H54 (cell line): ENCODE measurements at places on chromosomes 13 and 19.

- no peak for DNase-seq
Measured at GRCh38 chr19:3708207-3708931, at the start of gene TJP3. TSS of gene TJP3 (plus strand) at chr19:3708384. CDS start at chr19:3728433, 20,049 bp downstream.

DNA sequence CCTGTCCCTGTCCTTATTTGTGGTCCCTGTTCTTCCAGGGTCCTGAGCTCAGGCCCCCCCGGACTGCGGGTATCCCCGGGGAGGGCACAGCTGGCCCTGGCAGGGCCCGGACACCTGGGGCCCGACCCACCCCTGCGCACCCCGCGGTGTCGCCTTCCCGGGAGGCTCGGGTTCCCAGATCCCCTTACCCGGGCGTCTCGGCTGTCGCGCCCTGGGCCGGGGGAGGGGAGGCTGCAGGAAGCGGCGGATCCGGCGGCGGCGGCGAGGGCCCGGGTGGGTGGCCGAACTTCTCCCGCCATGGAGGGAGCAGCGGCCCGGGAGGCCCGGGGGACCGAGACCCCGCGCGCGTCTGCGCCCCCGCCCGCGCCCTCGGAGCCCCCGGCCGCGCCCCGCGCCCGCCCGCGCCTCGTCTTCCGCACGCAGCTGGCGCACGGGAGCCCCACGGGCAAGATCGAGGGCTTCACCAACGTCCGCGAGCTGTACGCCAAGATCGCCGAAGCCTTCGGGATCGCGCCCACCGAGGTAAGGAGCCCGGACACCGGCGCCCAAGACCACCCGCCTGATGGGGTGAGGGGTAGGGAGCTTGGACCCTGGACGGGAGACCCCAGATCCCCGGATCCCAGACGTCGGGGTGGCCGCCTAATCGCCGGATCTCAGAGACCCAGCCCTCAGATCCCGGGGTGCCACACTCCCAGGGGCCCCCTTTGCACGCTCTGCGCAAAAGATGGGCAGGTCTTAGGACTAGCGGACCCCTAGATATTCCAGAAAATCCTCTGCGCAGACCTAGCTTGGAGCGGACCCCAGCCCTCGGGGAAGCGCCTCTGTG lies at the start of gene GIPC3:
Gene GIPC3, plus strand, starts transcription at position 178 of the 826 bp plus-strand sequence. Its CDS starts 120 bp downstream, at position 298.
- DNase-seq = no peak

DNA sequence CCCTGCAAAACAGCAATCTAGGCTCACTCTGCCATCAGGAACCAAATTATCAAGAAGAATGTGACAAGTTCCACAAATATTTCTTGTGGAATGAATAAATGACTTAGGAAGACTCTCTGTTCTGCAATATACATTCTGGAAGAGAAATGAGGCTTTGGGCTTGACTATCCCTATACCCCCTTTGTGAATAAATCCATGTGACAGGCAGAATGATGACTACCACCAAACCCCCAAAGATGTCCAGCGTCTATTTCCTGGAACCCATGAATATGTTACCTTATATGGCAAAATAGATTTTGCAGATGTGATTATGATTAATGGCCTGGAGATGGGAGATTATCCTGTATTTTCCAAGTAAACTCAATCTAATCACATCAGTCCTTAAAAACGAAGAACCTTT lies 139.3 kb downstream of the ENOX1 start:
- no peak for DNase-seq

DNA sequence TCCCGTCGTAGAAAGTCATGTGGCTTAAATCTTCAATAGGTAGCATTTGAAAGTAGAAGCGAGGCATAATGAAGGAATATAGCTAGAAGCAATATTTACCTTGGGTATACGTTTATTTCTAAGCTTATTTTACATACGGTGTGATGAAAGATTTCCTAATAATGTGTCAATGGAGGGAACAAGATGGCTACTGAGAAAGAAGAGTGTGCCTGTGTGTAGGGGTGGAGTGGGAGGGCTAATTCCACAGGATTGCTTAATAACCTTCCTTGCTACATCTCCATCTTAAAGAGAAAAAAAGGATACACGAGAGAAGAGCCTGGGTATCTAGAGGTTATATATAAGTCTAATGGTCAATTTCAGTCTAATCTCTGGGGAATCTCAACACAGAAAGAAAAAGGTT lies 2.0 kb downstream of the SPART start:
- DNase-seq = no peak

DNA sequence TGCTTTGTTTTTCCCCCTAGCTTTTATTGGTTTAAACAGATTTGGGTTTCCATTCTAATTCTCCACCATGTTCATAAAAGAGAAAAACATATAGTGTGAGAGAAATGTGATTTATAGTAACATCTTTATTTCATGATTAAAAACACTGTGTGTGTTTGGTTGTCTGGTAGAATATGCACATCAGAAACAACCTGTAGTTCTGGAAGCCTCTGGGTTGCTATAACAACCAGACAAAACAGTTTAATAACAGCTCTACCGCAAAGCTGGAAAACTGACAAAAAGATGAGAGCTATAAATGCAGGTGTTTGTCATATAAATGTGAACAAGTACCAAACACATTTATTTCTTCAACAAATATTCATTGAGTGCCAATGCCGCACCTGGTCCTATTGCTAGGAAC lies 9.8 kb downstream of the KBTBD6 start:
- DNase-seq = no peak

DNA sequence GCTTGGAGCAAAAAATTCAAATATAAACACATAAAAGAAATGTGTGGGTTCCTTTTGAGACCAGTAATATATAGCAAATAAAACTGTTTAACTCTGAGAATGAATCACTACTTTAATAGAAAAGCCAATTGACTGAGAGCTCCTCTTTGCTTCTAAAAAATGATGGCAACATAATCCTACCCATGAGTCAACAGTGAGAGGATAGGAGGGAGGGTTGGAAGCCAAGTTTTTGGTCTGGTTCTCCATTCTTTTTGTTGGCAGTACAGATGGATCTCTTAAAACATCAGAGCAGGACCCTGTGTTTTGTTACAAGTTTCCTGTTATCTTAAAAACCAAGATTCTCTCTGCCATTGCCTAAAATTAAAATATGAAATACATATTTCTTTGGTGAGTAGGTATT lies 50.0 kb upstream of the POSTN start:
- DNase-seq = no peak
